T-cell (primary cell): ENCODE measurements at places on chromosomes 3 and 15.

DNA sequence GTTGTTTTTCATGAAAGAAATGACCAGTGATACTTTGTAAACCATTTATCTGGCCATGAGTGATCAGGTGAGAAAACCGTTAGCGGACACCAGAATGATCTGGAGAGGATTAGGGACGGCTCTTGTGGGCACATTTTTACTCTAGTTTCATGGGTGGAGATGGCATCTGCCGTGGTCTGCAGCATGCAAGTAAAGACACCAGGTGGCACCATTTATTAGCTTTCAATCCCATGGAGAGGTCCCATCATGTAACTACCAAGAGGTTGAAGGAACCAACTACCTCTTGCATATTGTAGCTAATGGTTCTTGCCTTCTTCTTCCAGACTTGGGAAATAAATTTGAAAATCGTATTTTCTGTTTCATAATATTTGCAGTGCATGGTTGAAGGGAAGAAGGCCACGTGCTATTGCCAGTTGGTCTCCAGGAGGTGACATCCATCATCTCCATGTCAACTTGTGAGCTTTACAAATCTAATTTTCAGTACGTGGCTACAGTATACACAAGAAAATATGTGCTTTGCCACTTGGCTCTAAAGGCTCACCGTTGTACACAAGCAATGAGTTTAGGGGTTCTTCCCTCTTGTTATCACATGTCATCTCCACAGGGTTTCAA lies 1.5 kb upstream of the MAPKBP1 start:
- peak; percentile 25 for DNase-seq

- DNase-seq: no peak
These were observed 68.3 kb downstream of the CD47 start for GRCh38 chr3:108022256-108023150.

GRCh38 chr3:164498917-164499316 lies 579.4 kb downstream of the SI start:
- no peak for DNase-seq

- no peak for DNase-seq
These were observed 62.2 kb upstream of the SEC61A1 start for GRCh38 chr3:127990051-127990450.

DNA sequence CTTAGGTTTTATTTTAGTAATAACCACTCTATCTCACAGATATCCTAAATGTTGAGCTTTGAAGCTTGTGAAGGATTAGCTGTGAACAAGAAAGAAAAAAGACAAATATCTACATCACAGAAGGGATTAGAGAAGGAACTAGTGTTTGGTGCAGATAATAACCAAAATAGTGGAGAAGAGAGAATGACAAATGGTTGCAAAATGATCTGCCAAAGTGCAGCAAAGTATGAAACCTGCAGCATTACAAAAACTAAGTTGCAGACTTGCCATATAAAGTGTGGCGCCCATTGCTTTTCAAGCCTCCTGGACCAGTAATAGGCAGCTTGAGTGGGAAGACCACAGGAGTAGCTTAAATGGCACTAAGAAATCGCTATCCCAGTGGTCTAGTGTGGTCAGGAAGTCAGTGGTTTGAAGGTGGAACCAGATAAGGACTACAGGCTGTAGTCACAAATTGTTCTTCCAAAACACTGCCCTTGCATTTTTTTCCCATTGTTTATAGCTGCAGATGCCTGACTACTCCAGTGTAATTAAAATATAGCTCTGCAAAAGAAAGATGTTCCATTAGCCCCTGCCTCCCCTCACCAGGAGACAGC lies 20.7 kb downstream of the TPM1 start:
- no peak for DNase-seq

GRCh38 chr15:99755692-99756409 lies 22.6 kb upstream of the LYSMD4 start:
- peak; percentile 26 for DNase-seq

GRCh38 chr3:42517117-42517516 lies 14.7 kb downstream of the VIPR1 start:
- no peak for DNase-seq

DNA sequence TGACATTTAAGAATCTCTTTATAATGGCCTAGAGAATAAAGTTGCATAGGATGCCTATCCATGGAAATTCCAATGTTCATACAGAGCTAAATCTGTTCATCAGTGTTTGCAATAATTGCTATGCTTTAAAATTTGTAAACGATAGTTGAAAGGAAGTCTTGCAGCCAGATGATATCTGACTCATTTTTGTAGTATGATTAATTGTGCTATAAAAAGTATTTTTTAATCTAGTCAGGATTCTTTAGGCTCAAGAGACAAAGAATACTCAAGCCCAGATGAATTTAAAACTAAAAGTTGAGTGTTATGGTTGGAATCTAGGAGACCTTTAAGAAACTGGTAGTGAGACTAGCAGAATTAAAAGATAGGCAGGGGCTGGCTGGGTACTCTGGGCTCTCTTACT lies 50.5 kb downstream of the SUCNR1 start:
- no peak for DNase-seq

DNA sequence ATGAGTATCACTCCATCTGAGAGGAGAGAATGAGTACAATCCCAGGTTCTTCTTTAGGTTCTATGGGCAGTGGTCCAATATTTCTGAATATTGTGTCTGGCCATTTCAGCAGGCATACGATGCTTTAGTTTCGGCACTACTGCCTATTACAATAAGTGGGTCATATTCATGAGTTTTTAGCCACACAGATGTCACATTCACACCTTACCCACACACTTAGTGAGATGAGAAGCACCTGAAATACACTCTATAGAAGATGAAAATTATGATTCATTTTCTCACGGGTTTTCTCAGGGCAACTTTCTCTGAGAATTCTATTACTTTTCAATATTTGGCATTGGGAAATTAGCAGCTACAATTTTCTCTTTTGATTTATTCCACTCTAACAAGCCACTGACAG lies 132.2 kb downstream of the TGFBR2 start:
- no peak for DNase-seq

DNA sequence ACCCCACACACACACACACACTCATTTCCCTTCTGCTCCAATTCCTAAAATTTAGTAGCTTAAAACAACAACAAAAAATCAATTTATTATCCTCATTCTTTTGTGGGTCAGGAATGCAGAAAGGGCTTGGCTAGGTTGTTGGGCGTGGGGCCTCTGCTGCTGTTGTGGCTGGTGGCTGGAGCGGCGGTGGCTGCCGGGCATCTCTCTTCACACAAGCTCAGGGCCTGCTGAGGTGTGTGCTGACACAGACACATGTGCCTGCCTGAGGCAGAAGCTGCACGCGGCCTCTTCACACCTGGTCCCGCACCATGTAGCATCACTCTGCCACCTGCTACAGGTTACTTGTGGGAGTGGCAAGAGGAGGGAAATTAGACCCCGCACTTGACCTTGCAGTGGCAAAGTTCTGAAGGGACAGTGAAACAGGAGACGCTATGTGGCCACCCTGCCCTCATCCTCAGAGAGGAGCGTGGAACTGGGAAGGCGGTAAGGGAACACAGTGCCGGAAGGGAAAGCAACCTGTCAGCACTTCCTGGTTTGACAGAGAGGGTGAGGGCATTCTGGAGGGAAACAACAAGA lies 64.0 kb upstream of the PRR20G start:
- DNase-seq: no peak
